8988T (cell line): ENCODE measurements at places on chromosomes 1 and 21.

DNA sequence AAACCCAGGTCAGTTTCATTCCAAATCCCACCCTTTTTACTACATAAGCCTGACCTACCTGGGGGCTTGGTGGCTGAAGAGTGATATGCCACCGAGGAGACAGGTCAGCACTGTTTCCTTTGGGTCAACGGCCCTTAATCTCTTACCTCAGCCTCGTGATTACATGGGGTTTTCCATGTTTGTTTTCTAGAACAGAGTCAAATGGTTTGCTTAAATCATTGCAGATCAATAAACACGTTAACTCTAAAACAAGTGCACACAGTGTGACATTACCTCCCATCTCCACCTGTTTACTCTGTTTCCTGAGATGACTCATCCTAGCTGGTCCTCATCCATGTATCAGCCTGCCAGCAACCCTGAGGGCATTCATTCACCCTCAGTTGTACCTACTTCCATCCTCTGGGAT, 40.8 kb upstream of the TP53BP2 start:
- DNase-seq, result no peak

- no peak for DNase-seq
Observed at GRCh38 chr1:61950418-61950817, 208.1 kb downstream of the PATJ start.

- no peak for DNase-seq
Observed at GRCh38 chr1:224333309-224333926, 3.4 kb upstream of the NVL start.

GRCh38 chr1:45686288-45687013, at the start of gene GPBP1L1:
TSS of gene GPBP1L1 (minus strand) at chr1:45686533. CDS start at chr1:45659087, 27,446 bp downstream.
- DNase-seq, result peak; percentile 76

DNA sequence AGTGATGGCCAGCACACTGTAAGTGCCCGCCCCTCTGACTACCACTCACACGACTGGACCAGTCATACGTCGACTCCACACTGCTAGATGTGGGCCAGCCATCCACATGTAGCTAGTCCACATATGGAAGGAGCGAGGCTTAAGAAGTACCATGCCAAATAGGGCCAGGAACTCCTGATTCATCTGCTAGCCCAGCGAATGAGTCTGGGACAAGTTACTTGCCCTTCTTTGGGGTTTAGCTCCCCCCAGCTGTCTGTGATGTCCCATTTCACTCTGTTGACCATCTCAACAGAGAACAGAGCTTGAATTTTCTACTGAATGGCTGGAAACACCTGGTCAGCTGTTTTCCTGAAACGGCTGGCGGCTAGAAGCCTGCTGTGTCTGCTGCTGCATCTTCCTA, 5.8 kb downstream of the CSRP1 start:
- no peak for DNase-seq

GRCh38 chr1:175415129-175415712, 222.6 kb upstream of the KIAA0040 start:
- no peak for DNase-seq

DNA sequence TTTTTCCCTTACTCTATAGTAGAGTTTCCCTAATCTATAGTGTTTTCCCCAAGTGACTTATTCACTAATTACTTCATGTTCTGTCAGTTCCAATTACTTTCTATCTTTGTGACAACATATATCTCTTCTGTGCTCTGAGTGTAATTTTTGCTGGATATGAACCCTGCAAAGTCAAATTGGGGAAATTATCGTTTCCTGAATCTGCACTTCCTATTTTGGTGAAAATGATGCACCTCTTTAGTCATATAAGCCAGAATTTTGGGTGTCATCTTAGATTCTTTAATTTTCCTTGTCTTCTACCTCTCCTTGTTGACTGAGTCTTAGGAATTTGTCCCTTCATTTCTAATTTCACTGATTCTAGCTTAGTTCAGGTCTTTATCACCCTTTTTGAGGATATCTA, 33.4 kb upstream of the PRKACB start:
- no peak for DNase-seq

GRCh38 chr1:111786669-111787207, 31.0 kb downstream of the DDX20 start:
- DNase-seq, result no peak

GRCh38 chr1:2468041-2468472, 8.0 kb upstream of the PLCH2 start:
- DNase-seq, result no peak

DNA sequence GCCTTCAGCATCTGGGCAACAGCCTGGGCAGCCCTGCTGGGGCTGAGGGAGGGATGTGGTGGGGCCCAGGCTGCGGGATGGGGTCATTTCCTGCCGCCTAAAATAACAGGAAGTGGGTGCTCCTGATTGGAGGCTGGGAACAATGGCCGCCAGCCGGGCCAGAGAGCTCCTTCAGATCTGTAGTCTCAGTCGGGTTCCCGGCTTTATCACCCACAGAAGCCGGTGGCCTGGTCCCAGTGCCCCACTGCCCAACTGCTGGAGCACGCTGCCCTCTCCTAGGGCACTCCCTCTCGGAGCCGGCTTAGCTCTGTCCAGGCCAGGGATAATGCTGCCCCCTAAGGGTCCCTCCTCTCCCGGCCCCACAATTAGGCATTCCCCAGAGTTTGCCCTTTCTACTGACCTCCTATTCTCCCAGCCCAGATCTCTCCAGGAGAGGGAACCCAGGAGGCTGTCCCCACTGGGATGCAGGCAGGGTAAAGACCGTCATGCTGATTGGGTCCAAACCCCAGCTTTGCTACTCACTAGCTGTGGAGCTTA, 5.1 kb downstream of the MAP7D1 start:
- peak; percentile 65 for DNase-seq

- no peak for DNase-seq
Observed at GRCh38 chr1:228445843-228446650, 29.4 kb upstream of the TRIM17 start.
